ENCODE measurements at places on chromosomes 7 and 10.
A peak's percentile ranks its signal among the peaks of the same experiment; 100 is the strongest.

GRCh38 chr7:136016649-136017395 lies 39.7 kb upstream of the MTPN start:
- DNase-seq: no peak

DNA sequence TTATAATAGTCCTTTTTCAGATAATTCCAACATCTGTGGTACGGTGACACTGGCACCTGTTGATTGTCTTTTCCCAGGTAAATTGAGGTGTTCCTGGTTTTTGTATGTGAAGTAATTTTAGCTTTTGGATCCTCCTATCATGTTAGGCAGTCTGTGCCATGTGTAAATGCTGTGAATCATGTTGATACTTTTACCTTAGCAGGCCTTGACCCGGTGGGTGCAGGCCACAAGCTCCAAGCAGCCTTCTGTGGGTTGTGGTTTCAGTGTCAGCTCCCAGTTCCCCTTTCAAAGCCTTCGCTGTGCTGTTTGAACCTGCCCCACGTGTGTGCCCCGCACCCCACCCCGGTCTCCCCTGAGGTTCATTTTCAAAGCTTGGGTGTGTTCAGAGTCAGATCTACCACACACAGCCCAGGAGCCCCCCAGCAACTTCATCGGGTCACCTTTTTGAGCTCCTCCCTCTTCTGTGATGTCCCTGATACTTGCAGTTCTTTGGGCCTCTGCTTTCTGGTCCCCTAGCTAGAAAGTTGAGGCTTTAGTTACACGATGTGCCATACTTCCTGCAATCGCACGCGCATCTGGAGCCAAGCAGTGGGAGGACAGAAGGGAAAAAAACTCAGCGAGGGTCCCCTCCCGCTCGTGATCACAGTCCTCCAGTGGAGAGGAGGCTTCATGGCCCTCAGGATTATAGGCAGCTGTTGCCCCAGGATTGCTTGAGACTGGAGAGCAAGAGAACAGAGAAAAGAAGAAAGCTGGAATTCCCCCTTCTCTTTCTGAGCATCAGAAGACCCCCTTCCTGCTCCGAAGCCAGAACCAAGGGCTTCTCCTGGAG lies 8.7 kb upstream of the BHLHA15 start:
- no peak for DNase-seq

DNA sequence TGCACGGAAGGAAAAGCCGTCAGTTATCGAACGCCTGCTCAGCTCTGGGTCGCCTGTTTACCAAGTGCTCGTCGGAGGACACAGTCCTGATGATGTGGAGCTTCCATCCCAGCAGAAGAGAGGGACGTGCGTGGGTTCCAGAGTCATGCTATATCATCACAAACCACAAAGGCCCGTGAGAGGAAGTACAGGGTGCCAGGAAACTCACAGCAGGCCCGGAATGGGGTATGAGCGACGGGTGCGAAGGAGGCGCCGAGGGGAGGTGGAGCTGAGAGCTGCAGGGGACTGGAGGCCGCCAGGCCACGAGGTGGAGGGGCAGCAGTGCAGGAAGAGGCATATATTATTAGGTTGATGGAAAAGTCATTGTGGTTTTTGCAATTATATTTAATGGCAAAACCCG lies 102.5 kb downstream of the ACTR3B start:
- no peak for DNase-seq

GRCh38 chr7:138324941-138325340 lies 135.1 kb upstream of the TRIM24 start:
- DNase-seq: no peak

DNA sequence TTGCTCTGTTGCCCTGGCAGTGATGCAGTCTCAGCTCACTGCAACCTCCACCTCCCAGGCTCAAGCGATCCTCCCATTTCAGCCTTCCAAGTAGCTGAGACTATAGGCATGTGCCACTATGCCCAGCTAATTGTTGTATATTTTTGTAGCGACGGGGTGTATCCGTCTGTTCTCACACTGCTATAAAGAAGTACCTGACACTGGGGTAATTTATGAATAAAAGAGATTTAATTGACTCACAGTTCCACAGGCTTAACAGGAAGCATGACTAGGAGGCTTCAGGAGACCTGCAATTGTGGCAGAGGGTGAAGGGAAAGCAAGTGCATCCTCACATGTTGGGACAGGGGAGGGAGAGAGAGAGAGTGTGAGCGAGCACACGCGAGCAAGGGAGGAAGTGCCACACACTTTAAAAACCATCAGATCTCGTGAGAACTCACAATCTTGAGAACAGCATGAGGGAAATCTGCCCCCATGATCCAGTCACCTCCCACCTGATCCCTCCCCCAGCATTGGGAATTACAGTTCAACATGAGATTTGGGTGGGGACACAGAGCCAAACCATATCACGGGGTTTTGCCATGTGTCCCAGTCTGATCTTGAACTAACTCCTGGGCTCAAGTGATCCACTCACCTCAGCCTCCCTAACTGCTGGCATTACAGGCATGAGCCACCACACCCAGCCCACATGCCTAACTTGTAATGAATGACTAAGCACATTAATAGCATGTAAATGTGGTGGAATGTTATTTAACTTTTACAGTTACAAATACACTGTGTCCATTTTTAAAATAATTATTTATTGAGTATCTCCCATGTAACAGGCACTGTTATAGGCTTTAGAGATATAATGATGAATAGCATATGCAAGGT lies 65.5 kb downstream of the RALA start:
- DNase-seq: no peak

DNA sequence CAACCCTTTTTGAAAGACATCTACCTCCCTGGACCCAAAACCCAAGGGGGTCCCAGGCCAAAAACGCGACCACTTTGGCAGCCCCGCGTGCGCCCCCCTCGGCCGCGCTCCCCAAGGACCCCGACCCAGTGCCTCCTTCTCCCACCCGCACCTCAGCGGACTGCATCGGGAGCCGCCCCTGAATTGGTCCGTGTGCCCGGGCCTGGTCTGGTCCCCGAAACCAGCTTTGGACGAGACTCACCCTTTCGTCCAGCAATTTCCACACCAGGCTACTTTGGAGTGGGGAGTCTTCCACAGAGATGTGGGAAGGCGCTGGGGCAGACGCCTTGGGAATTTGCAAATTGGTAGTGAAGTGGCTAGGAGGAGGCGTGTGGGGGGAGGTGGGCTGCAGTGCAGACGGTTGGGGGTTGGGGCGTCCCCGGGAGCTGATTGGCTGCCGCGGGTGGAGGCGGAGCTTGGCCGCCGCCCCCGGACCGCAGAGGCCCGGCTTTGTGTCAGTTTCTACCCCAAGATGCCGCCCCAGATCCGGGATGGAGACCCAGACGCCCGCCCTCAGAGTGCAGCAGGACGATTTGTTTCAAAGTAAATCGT lies 16.9 kb downstream of the TCAF1 start:
- no peak for DNase-seq

DNA sequence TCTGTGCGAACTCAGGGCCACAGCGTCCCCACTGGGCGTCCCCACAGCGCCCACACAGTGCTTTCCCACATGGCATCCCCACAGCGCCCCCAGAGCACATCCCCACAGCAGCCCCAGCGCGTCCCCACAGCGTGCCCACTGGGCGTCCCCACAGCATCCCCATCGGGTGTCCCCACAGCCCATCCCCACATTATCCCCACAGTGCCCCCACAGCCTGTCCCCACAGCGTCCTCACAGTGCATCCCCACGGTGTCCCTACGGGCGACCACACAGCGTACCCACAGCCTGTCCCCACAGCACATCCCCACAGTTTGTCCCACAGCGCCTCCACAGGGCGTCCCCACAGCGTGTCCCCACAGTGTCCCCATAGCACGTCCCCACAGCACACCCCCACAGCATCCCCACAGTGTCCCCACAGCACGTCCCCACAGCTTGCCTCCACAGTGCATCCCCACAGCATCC lies 131.6 kb downstream of the ACTR3B start:
- DNase-seq: no peak

- no peak for DNase-seq
Observed at GRCh38 chr10:7407368-7408290, 3.2 kb downstream of the SFMBT2 start.

DNA sequence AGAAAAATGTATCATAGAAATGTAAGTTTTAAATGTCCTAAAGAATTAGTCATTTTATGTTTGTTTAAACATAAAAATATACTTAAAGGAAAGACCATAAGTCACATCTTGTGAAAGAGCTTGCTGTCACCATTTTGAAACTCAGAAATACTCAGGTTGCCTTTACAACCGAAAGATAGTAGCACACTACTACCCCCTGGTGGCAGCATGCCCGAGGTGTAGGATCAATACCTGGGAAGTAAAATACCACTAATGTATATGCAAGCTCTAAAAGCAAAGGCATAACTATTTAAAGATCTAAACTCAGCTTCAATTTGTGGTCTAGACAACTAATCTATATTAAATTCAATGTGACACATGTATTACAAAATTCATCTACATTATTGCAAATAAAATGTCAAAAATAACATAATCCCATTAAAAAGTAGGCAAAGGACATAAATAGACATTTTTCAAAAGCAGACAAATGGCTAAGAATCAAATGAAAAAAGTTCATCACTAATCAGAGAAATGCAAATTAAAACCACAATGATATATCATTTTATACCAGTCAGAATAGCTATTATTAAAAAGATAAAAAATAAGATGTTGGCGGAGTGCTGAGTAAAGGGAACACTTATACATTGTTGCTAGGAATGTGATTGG lies 47.7 kb upstream of the FGL2 start:
- DNase-seq: peak; percentile 80

- DNase-seq: no peak
Observed at GRCh38 chr10:21057989-21058388, 160.9 kb upstream of the NEBL start.

DNA sequence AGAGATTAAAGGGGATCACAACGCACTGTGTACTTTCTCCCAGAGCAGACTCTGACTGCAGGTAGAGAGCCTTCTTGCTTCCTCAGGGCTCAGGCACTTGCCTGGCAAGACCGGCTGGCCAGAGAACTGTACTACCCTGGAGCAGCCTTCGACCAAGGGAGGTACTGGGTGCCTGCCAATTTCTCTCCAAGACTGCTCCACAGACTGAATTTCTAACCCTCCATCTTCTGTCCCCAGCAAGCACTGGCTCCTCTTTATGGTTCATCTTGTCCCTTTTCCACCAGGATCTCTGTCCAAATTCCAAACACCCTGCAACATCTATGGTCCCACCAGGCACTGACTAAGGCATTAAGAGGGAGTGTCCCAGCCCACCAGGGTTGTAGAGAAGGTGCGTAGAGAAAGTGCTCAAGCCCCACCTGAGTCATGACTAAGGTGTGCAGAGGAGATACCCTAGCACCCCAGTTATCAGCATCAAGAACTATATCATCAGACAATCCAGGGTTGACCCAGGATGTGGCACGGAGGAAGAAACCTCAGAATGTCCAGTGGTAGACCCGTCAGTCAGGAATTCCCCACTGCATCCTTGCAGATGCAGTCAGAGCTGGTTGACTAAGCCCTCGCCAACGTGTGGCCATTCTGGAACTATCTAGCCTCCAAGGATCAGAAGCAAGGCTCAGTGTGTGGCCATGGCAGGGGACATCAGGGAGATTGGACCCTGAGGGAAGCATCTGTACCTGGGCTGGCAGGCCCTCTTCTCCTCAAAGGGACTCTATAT lies 60.9 kb upstream of the CAMK2B start:
- no peak for DNase-seq

DNA sequence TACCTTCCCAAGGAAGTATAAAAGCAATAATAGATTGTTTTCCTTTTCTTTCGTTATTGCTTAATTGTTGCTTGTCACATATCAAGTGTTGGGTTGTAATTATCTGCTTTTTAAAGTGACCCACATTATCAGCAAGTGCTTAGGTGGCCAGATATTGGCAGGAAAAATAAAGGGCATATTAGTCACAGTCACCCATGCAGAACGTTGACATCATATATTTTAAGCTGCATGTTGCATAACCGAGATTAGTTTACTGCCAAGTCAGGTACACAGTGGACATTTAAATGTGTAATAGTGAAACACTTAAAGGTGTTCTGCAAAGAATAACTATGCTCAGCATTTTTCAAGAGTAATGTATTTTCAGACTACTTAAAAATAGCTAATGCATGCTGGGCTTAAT lies 11.4 kb downstream of the NEBL start:
- no peak for DNase-seq

GRCh38 chr7:68348401-68348800 lies 1249.9 kb upstream of the AUTS2 start:
- no peak for DNase-seq

DNA sequence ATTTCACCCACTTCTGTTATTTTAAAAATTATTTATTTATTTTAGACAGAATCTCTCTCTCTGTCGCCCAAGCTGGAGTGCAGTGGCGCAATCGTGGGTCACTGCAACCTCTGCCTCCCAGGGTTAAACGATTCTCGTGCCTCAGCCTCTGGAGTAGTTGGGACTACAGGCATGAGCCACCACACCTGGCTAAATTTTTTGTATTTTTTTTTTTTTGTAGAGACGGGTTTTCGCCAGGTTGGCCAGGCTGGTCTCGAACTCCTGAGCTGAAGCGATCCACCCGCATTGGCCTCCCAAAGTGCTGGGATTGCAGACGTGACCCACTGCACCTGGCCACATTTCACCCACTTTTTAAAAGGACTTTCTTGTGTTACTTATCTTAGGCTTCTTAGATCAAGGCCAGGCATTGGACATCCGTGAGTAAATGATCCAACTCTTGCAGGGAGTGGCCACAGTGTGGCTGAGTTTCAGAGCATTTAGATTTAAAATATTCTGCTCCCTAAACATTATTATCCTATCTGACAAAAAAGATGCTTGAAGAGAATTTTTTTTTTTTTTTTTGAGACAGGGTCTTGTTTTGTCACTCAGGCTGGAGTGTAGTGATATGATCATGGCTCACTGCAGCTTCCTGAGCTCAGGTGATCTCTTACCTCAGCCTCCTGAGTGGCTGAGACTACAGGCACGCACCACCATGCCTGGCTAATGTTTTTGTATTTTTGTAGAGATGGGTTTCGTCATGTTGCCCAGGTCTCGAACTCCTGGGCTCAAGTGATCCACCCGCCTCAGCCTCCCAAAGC lies 14.4 kb downstream of the SNX10 start:
- no peak for DNase-seq

- DNase-seq: no peak
Observed at GRCh38 chr7:149459201-149459539, 1.7 kb downstream of the ZNF777 start.

DNA sequence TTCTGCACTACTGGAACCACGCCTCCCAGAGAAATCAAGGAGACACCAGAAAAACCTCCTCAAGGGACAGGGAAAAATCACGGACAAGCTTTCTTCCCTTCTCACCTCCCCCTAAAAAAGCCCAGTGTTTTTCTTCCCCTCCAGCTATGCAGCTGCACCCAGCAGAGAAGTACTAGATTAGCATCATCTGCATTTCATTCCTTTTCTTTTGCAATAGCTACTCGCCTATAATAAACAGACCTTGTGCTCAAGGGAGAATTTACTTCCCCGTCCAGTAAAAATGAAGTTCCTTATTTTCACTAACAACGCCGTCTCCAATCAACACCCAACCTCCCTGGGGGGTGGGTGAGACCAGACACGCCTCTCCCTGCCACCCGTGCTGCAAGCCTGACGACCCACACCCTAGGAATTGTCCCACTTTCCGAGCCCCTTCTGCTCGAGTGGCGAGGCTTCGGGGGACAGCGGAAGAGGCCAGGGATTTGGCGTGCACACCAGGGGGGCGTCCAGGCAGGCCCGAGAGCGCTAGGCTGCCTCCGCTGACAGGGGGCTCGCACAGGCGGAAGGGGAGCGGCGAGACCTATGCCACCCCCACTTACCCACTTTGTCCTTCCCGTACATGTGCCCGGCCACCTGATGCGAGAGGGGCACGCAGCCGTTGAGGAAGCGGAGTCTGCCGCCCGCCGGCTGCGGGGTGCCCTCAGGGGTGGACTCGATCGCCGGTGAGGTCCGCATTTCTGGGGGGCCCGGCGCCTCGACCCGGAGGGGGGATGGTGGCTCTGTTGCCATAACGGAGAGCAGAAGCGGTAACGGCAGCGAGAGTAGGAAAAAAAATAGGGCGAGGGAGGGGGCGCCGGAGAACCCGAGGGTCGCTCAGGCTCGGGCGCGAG lies 625 bp downstream of the IPMK start:
- peak; percentile 10 for DNase-seq
